CD4-positive, alpha-beta T cell (primary cell): ENCODE measurements at places on chromosomes 2 and 18.

GRCh38 chr2:20676353-20677215, 9.6 kb downstream of the GDF7 start:
- DNase-seq: no peak
- peaks cover 5% of the 10 kb centered on the region for H3K36me3 ChIP-seq
- H3K4me3 ChIP-seq: no peak overlapping the region
- H3K4me1 ChIP-seq: peaks cover 2% of the 10 kb centered on the region
- no peak overlapping the region for H3K27ac ChIP-seq
- H3K27me3 ChIP-seq: peaks cover 8% of the 10 kb centered on the region

GRCh38 chr18:21604671-21605070, 4.2 kb upstream of the ESCO1 start:
- no peak overlapping the region for H3K27ac ChIP-seq
- DNase-seq: no peak
- H3K27me3 ChIP-seq: no peaks in the 10 kb centered on the region
- peaks cover 10% of the 10 kb centered on the region for H3K4me1 ChIP-seq

- H3K27me3 ChIP-seq: no peaks in the 10 kb centered on the region
- no peak overlapping the region for H3K27ac ChIP-seq
- no peaks in the 10 kb centered on the region for H3K4me1 ChIP-seq
- no peak for DNase-seq
- no peak overlapping the region for H3K4me3 ChIP-seq
- no peaks in the 10 kb centered on the region for H3K36me3 ChIP-seq
These were observed 522.9 kb upstream of the TNP1 start for GRCh38 chr2:217382794-217383193.

GRCh38 chr18:36015629-36016028, 43.1 kb downstream of the RMP24 start:
- no peak overlapping the region for H3K27ac ChIP-seq
- no peak overlapping the region for H3K4me3 ChIP-seq
- H3K27me3 ChIP-seq: no peaks in the 10 kb centered on the region
- DNase-seq: no peak
- H3K36me3 ChIP-seq: no peaks in the 10 kb centered on the region
- H3K4me1 ChIP-seq: no peaks in the 10 kb centered on the region

DNA sequence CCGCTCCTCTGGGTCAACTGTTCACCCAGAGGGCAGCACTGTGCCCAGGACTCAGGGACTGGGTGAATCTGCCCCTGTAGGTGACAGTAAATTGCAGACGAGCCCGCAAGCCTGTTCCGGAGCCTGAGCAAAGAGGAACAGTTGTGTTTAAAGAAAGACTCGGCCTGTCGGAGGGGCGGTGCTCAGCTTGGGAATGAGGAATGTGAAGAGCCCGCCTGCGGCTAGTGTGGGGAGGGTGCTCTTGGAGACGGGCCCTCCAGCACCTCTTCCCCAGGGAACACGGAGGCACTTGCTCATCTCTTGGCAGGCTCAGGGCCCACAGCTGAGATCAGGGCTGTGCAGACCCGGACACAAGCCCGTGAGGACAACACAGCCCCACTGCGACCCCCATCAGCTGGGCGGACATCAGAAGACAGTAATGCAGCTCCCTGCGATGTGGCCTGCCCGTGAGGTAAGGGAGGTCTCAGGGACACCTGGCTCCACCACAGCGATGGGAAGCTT, 299.0 kb downstream of the NDUFA10 start:
- H3K27me3 ChIP-seq: no peaks in the 10 kb centered on the region
- H3K4me1 ChIP-seq: peaks cover 13% of the 10 kb centered on the region
- H3K36me3 ChIP-seq: no peaks in the 10 kb centered on the region
- no peak overlapping the region for H3K27ac ChIP-seq

DNA sequence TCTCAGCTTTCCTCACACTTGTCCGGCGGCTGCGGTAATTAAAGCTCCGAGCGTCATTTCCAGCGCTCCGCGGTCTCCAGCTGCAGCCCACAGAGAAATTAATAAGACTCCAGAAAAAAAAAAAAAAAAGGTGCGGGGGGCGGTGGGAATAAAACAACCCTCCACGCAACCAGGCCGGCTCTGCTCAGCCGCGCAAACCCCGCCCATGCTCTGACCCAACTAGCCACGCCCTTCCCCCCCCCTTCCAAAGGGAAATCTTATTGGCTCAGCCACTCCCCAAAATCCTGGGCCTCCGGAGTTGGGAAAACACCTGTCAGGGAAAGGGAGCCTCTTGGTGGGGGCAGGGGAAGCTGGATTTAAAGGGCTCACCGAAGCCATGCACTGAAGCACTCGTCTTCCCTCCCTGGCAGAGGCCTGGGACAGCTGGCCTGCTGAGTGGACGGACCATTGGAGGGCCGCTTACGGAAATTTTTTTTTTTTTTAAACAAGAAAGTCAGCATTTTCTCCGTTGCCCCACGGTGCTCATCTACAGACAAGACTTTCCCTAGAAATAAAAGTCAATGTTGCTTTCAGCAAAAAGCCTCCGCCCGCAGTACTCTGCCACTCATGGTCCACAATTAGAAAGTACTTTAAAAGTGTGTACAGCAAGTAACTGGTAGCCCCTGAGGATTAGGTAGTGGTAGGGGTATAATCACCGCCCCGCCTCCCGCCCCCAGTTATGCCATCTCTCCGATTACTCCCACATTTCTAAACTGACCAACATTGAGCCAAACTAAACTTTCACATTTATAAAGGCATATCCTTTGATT, 674 bp upstream of the ERBB4 start:
- H3K27me3 ChIP-seq: peaks cover 58% of the 10 kb centered on the region
- no peaks in the 10 kb centered on the region for H3K36me3 ChIP-seq
- H3K27ac ChIP-seq: no peak overlapping the region
- no peak for DNase-seq

DNA sequence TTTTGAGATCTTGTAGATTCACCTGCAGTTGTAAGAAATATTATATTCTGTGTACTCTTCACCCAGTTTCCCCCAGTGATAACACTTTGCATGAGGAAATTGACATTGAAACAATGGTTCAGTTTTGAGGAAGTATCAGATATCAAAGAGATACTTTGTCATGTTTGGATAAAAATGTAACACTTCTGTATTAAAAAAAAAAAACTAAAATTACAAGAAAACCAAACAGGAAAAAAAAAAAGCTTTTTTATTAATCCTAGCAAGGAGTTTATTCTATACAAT, 204.0 kb downstream of the ARL4C start:
- no peak for DNase-seq
- H3K4me1 ChIP-seq: peaks cover 76% of the 10 kb centered on the region
- no peaks in the 10 kb centered on the region for H3K36me3 ChIP-seq
- H3K27me3 ChIP-seq: no peaks in the 10 kb centered on the region
- H3K4me3 ChIP-seq: no peak overlapping the region

DNA sequence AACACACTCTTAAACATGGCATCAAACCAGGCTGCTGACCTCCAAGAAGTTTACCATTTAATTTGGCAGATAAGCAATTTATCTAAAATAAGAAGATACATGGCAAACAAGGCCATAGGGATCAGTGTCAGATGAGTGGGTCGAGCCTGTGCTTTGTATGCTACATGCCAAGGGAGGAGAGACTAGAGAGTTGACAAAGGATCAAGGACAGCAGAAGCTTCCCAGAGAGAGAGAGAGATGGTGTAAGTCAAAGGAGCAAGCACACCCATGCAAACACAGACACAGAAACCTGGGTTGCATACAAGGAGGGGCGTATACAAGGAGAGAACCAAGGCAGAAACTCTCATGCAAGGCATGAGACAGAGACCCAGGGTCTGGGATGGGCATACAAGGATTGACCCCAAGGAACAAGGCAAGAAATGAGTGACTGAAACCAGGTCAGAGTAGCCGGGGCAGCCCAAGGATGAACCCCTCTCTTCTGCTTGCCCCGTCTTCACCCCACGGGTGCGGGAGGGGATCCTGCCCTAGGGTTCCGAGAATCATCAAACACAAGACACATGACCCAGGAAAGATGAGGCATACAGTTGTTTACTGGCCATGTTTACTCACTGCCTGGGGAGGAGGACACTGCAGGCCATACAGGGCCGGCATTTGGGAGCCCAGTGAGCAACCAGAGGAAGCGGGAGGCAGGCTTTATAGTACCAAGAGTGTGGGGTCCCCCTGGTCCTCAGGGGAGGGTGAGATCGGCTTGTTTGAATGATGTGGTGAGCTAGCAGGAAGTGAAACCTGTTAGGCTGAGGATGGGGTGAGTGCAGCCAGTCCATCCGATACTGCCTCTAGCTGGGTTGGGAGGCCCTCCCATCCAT, 529.2 kb upstream of the ID2 start:
- no peak overlapping the region for H3K4me3 ChIP-seq
- H3K27ac ChIP-seq: no peak overlapping the region
- peak; percentile 26 for DNase-seq
- H3K27me3 ChIP-seq: no peaks in the 10 kb centered on the region

DNA sequence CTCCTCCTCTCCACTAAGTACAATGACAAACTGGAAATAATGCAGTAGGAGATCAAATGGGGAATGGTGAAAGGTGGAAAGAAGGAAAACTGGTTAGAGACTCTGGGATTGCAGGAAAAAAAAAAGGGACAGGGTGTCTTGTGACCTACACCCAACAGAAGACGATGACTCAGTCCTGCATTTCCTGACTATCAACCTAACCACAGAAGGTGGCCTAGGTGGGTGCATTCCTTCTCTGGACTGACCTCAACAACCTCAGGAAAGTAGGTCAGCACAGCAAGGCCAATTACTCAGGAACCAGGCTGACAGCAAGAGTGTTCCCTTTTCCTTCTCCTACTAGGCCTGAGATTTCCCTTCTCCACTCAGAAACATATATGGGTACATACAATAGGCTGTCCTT, 1386.4 kb upstream of the ZEB2 start:
- no peaks in the 10 kb centered on the region for H3K27me3 ChIP-seq
- no peaks in the 10 kb centered on the region for H3K36me3 ChIP-seq
- H3K4me3 ChIP-seq: no peak overlapping the region
- H3K27ac ChIP-seq: no peak overlapping the region
- no peak for DNase-seq
- H3K4me1 ChIP-seq: no peaks in the 10 kb centered on the region

DNA sequence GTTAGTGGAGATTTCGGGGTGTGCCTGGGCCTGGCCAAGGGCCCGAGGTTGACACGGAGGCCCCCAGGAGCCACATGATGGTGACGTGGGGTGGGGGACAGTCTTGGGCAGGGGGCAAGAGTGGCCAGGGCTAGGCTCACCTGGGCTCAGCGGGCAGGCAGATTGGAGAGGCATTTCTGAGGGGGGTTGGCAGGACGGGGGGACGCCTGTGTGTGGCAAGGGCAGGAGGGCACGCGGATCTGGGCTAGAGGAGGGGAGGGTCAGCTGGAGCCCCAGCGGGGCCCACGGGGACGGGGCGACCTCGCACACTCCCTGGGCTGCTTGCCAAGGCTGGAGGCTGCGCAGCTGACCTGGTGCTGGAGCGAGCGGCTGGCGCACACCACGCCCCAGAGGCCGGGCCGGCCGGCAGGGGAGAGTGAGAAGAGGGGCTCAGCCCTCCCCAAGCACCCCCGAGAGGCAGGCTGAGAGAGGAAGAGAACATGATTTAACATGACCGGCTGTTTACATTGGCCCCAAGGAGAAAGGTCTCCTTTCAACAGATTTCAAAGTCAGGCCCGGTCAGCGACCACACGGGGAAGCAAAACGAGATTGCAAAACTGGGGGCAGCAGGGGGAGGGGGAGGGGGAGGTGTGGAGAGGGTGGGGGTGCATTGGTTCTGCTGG, 38.0 kb upstream of the SNED1 start:
- no peaks in the 10 kb centered on the region for H3K27me3 ChIP-seq
- no peak overlapping the region for H3K4me3 ChIP-seq
- H3K36me3 ChIP-seq: no peaks in the 10 kb centered on the region
- DNase-seq: no peak
- H3K4me1 ChIP-seq: no peaks in the 10 kb centered on the region

DNA sequence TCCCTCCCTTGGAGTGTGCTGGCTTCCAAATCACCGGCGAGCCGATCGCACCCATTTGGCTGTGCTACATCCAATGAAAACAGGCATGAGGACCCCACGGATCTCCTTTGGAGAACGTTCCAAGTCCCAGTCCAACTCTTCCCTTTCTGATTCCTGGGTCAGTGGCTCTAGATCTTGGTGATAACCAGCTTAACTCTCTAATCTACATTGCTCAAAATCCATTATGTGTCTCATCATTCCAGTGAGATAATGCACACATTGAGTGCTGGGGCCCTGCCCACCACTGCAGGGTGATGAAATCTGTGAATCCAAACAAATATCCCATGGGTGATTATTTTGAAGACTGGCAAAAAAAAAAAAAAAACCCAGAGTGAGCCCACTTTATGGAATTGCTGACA, 232.7 kb upstream of the COPS8 start:
- no peak overlapping the region for H3K27ac ChIP-seq
- no peak overlapping the region for H3K4me3 ChIP-seq
- H3K36me3 ChIP-seq: no peaks in the 10 kb centered on the region
- no peaks in the 10 kb centered on the region for H3K27me3 ChIP-seq
- H3K4me1 ChIP-seq: no peaks in the 10 kb centered on the region

GRCh38 chr2:119645173-119645855, 33.7 kb upstream of the TMEM177 start:
- no peaks in the 10 kb centered on the region for H3K36me3 ChIP-seq
- H3K4me1 ChIP-seq: peaks cover 4% of the 10 kb centered on the region
- H3K27ac ChIP-seq: no peak overlapping the region
- no peak overlapping the region for H3K4me3 ChIP-seq

DNA sequence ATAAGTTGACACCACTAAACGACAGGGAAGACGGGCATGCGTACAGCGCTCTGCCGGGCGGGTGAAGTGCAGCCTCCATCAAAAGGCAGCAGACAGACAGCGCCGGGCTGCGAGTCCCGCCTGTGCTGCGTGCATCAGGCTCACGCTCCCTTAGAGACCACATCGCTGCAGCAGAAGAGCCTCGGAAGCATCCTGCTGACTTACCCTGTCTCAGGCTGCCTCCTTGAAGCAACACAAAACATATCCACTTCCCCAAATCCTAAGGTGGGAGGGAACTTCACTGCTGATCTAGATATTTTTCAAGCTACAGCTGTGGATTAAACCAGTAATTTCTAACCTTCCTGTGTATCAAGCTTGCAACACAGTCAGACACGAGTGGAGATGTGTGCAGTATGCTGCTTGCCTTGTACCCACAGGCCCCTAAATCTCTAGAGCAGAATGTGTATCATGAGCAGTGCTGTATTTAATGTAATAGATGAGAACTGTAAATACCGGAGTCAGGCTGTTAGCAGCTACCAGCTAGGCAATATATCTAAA, 6.4 kb downstream of the MYT1L start:
- DNase-seq: no peak
- no peaks in the 10 kb centered on the region for H3K4me1 ChIP-seq
- no peaks in the 10 kb centered on the region for H3K36me3 ChIP-seq
- no peak overlapping the region for H3K27ac ChIP-seq
- H3K27me3 ChIP-seq: no peaks in the 10 kb centered on the region
- H3K4me3 ChIP-seq: no peak overlapping the region

- H3K27me3 ChIP-seq: peaks cover 4% of the 10 kb centered on the region
- no peak overlapping the region for H3K27ac ChIP-seq
- H3K4me1 ChIP-seq: no peaks in the 10 kb centered on the region
- H3K4me3 ChIP-seq: no peak overlapping the region
- no peak for DNase-seq
These were observed 75.7 kb downstream of the VAPA start for GRCh38 chr18:9989481-9989880.

- no peaks in the 10 kb centered on the region for H3K36me3 ChIP-seq
- no peak overlapping the region for H3K4me3 ChIP-seq
- peaks cover 64% of the 10 kb centered on the region for H3K27me3 ChIP-seq
- DNase-seq: no peak
- H3K27ac ChIP-seq: no peak overlapping the region
- H3K4me1 ChIP-seq: peaks cover 33% of the 10 kb centered on the region
These were observed 5.9 kb upstream of the DLX2 start for GRCh38 chr2:172108587-172108930.

GRCh38 chr2:191857259-191857805, 10.4 kb upstream of the CAVIN2 start:
- no peak overlapping the region for H3K4me3 ChIP-seq
- no peak for DNase-seq
- peaks cover 6% of the 10 kb centered on the region for H3K27me3 ChIP-seq
- no peaks in the 10 kb centered on the region for H3K36me3 ChIP-seq
- H3K4me1 ChIP-seq: no peaks in the 10 kb centered on the region
- H3K27ac ChIP-seq: no peak overlapping the region
